ENCODE measurements at places on chromosomes 5 and 9. TPM values are rescaled to one million over a fixed set of nuclear protein-coding genes. Genes with fewer than 3 reads are reported as not detected.

ROPN1L gene
- total RNA-seq: 2.0 TPM

ITK gene
- total RNA-seq: not detected

PRRX2 gene
- 0.50 TPM for total RNA-seq

THBS4 gene
- 8.8 TPM for total RNA-seq

CARTPT gene
- total RNA-seq: 0.43 TPM

ABLIM3 gene
- 7.8 TPM for total RNA-seq

C8G gene
- 2.8 TPM for total RNA-seq

IL3 gene
- total RNA-seq: not detected

CACFD1 gene
- total RNA-seq: 45.6 TPM

GRCh38 chr5:109196087-109196822 is 213.5 kb downstream of the PJA2 start:
- H3K27ac ChIP-seq: peak overlapping the region; percentile 24
- H3K4me3 ChIP-seq: peak overlapping the region; percentile 47
- H3K4me1 ChIP-seq: peaks cover 37% of the 10 kb centered on the region
- H3K36me3 ChIP-seq: peaks cover 17% of the 10 kb centered on the region
- peaks cover 10% of the 10 kb centered on the region for H3K27me3 ChIP-seq

DNA sequence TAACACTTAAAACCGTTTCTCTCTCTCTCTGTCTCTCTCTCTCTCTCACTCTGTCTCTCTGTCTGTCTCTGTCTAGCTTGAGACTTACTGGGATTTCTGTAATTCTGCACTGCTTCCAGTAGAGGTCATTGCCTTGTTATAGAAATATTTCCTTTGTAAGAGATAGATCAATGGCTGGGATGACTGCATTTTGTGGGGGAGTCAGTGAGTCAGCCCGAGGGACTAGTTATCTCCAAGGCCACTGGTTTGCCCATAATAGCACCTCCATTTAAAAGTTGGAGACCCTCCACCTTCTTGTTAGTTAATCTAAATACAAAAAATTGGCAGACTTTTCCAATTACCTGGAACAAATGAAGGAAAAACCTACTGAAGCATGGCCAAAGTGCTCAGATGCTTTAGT is 547.2 kb downstream of the LRRC70 start:
- DNase-seq: no peak
- no peaks in the 10 kb centered on the region for H3K36me3 ChIP-seq
- no peak overlapping the region for H3K27ac ChIP-seq
- H3K27me3 ChIP-seq: peaks cover 3% of the 10 kb centered on the region

DNA sequence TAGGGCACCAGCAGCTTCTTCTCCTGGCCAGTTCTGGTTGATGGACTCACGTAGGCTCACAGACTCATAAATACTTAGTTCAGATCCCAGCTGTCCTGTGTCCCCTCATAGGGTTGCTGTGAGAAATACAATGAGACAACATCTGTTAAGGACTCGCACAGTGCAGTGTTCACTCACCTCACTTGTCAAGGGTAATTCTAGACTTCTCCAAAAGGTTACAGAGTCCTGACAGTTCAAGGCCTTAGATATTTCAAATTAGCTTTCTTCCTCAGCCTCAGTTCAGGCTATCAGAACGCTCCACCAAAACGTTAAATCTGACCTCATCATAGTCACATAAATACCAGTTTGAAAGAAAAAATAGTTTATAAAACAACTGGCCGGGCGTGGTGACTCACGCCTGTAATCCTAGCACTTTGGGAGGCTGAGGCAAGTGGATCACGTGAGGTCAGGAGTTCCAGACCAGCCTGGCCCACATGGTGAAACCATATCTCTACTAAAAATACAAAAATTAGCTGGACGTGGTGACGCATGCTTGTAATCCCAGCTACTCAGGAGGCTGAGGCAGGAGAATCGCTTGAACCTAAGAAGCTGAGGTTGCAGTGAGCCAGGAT is 106.3 kb downstream of the UGCG start:
- DNase-seq: no peak
- no peaks in the 10 kb centered on the region for H3K36me3 ChIP-seq
- peaks cover 17% of the 10 kb centered on the region for H3K4me1 ChIP-seq
- H3K4me3 ChIP-seq: no peak overlapping the region
- H3K27me3 ChIP-seq: no peaks in the 10 kb centered on the region

- DNase-seq: no peak
- H3K27me3 ChIP-seq: peaks cover 10% of the 10 kb centered on the region
- H3K27ac ChIP-seq: peak overlapping the region; percentile 35
- no peak overlapping the region for H3K4me3 ChIP-seq
Measured at GRCh38 chr9:88783711-88784083, 207.6 kb upstream of the S1PR3 start.

DNA sequence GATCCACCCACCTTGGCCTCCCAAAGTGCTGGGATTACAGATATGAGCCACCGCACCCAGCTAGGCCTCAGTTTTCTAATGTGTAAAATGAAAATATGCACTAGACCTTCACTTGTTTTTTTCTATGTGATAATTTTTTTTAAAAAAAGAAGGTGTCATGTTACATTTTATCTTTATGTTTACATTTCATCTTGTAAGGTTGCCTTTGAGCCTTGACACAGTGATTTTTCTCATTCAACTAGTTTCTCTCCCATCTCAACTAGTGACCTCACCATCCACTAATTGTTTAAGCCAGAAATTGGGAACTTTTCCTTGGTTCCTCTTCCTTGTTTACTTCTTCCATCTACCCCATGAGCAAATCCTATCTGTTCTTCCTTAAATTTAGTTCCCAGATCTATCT is 21.5 kb downstream of the TMC1 start:
- no peaks in the 10 kb centered on the region for H3K27me3 ChIP-seq
- DNase-seq: no peak
- no peak overlapping the region for H3K4me3 ChIP-seq
- H3K36me3 ChIP-seq: no peaks in the 10 kb centered on the region

- no peak overlapping the region for H3K27ac ChIP-seq
- no peak overlapping the region for H3K4me3 ChIP-seq
- no peaks in the 10 kb centered on the region for H3K36me3 ChIP-seq
- no peaks in the 10 kb centered on the region for H3K4me1 ChIP-seq
- H3K27me3 ChIP-seq: peaks cover 60% of the 10 kb centered on the region
Measured at GRCh38 chr5:77943851-77944250, 167.7 kb upstream of the TBCA start.

- H3K27ac ChIP-seq: no peak overlapping the region
- H3K27me3 ChIP-seq: no peaks in the 10 kb centered on the region
- peak overlapping the region; percentile 23 for H3K4me3 ChIP-seq
- no peaks in the 10 kb centered on the region for H3K4me1 ChIP-seq
- H3K36me3 ChIP-seq: no peaks in the 10 kb centered on the region
Measured at GRCh38 chr9:83959061-83959460, 21.0 kb downstream of the HNRNPK start.

GRCh38 chr5:128144491-128144890 is 60.9 kb downstream of the SLC12A2 start:
- H3K27ac ChIP-seq: peak overlapping the region; percentile 14
- H3K4me3 ChIP-seq: no peak overlapping the region
- H3K36me3 ChIP-seq: peaks cover 23% of the 10 kb centered on the region
- DNase-seq: no peak
- no peaks in the 10 kb centered on the region for H3K4me1 ChIP-seq
- no peaks in the 10 kb centered on the region for H3K27me3 ChIP-seq

DNA sequence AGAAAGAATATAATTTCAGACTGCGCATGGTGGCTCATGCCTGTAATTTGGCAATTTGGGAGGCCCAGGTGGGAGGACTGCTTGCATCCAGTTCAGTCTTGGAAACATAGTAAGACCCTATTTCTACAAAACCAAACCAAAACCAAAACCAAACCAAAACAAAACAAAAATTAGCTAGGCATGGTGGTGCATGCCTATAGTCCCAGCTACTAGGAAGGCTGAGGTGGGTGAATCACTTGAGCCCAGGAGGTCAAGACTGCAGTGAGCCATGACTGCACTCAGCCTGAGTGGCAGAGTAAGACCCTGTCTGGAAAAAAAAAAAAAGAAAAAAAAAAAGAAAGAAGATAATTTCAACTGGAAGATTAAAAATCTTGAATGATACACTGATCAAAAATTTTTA is 137.0 kb upstream of the ACOT12 start:
- H3K27me3 ChIP-seq: no peaks in the 10 kb centered on the region
- H3K27ac ChIP-seq: no peak overlapping the region
- peaks cover 8% of the 10 kb centered on the region for H3K4me1 ChIP-seq
- peaks cover 10% of the 10 kb centered on the region for H3K36me3 ChIP-seq
- no peak overlapping the region for H3K4me3 ChIP-seq
- DNase-seq: no peak

GRCh38 chr5:157961176-157961575 is 102.2 kb upstream of the CLINT1 start:
- DNase-seq: no peak
- no peaks in the 10 kb centered on the region for H3K36me3 ChIP-seq
- no peak overlapping the region for H3K4me3 ChIP-seq
- H3K27ac ChIP-seq: peak overlapping the region; percentile 3

- peak overlapping the region; percentile 68 for H3K27ac ChIP-seq
- DNase-seq: no peak
- no peaks in the 10 kb centered on the region for H3K27me3 ChIP-seq
- no peaks in the 10 kb centered on the region for H3K36me3 ChIP-seq
- H3K4me3 ChIP-seq: peak overlapping the region; percentile 67
- H3K4me1 ChIP-seq: peaks cover 50% of the 10 kb centered on the region
Measured at GRCh38 chr9:88258024-88258423, 119.7 kb upstream of the SPATA31C2 start.

- DNase-seq: no peak
- H3K4me3 ChIP-seq: no peak overlapping the region
- no peaks in the 10 kb centered on the region for H3K4me1 ChIP-seq
Measured at GRCh38 chr5:39274398-39275085, 55.2 kb upstream of the FYB1 start.

GRCh38 chr5:64973215-64973614 is 204.5 kb downstream of the CWC27 start:
- no peak overlapping the region for H3K27ac ChIP-seq
- H3K4me3 ChIP-seq: no peak overlapping the region

GRCh38 chr5:139133282-139133681 is 64.9 kb downstream of the SIL1 start:
- peaks cover 3% of the 10 kb centered on the region for H3K36me3 ChIP-seq
- H3K4me1 ChIP-seq: peaks cover 50% of the 10 kb centered on the region
- no peak overlapping the region for H3K4me3 ChIP-seq

- H3K36me3 ChIP-seq: peaks cover 3% of the 10 kb centered on the region
- DNase-seq: no peak
- H3K27ac ChIP-seq: no peak overlapping the region
- H3K4me1 ChIP-seq: peaks cover 15% of the 10 kb centered on the region
Measured at GRCh38 chr5:139243425-139243970, 45.3 kb upstream of the SIL1 start.

- peaks cover 59% of the 10 kb centered on the region for H3K4me1 ChIP-seq
- H3K4me3 ChIP-seq: no peak overlapping the region
- DNase-seq: no peak
- no peaks in the 10 kb centered on the region for H3K36me3 ChIP-seq
- H3K27ac ChIP-seq: no peak overlapping the region
- H3K27me3 ChIP-seq: no peaks in the 10 kb centered on the region
Measured at GRCh38 chr9:89466451-89467277, 31.2 kb downstream of the SEMA4D start.

DNA sequence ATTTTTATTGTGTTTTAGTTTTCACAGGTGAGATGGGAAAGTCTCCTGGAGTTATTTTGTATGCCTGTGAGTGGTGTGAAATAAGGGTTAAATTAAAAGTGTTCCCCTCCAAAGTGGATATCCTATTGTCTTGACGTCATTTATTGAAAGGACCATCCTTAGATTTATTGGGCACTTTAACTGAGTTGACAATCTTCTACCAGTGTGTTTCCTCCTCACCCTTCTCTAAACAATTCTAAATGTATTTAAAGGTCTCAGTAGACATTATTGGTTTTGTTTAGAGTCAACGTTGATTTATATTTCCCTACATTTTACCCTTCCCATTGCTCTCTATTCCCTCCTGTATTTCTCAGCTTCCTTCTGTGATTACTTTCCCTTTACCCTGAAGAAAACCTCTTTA is 40.8 kb downstream of the PRRC1 start:
- no peaks in the 10 kb centered on the region for H3K27me3 ChIP-seq
- H3K4me3 ChIP-seq: no peak overlapping the region
- H3K4me1 ChIP-seq: peaks cover 4% of the 10 kb centered on the region

- peaks cover 6% of the 10 kb centered on the region for H3K4me1 ChIP-seq
- DNase-seq: no peak
- H3K36me3 ChIP-seq: no peaks in the 10 kb centered on the region
- no peaks in the 10 kb centered on the region for H3K27me3 ChIP-seq
- no peak overlapping the region for H3K4me3 ChIP-seq
Measured at GRCh38 chr5:155884041-155884440, 442.9 kb upstream of the SGCD start.

- no peaks in the 10 kb centered on the region for H3K27me3 ChIP-seq
- peaks cover 20% of the 10 kb centered on the region for H3K36me3 ChIP-seq
- H3K4me1 ChIP-seq: peaks cover 45% of the 10 kb centered on the region
- no peak overlapping the region for H3K4me3 ChIP-seq
Measured at GRCh38 chr5:180047667-180048066, 23.9 kb downstream of the RNF130 start.

DNA sequence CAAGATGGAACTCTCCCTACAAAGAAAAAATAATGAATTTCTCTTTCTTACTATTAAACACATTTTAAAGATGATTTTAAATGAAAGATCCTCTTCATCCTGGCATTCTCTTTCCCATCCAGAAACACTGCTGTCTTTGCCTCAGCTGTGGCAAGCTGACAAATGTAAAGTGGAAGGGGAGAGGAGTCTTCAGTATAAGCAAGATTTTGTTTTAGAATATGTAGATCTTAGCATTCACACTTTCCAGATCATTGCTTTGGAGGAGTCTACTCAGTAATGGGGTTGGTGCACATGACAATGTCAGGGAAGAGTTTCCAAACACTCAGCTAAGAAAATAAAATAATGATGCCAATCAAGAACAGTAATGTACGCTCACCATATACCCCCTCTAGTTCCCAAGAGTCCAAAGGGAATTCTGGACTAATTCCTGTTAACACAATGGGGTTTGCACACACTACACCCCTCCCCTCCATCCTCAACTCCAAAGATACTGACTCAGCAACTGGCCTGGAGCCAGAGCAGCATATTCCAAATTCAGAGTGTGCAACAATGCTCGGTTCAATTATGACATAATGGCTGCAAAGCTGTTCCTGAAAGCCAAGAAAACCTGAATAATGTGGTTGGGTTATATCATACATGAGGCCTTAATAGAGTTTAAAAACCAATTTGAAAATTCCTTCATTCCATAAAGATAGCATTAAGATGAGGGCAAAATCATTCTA is 4.6 kb downstream of the C5orf63 start:
- H3K27me3 ChIP-seq: no peaks in the 10 kb centered on the region
- no peak overlapping the region for H3K27ac ChIP-seq

- DNase-seq: peak; percentile 83
- H3K27ac ChIP-seq: peak within 1 kb of the TSS; percentile 81
- no peaks in the 10 kb centered on the region for H3K27me3 ChIP-seq
- peaks cover 31% of the 10 kb centered on the region for H3K4me1 ChIP-seq
- H3K4me3 ChIP-seq: peak within 1 kb of the TSS; percentile 97
Measured at GRCh38 chr9:100472788-100473275, at the start of gene TMEFF1. TMEFF1 (plus strand) TSS chr9:100473149; CDS start chr9:100473545, 396 bp downstream.
